ENCODE measurements at places on chromosomes 5 and 9. TPM values are rescaled to one million over a fixed set of nuclear protein-coding genes. Genes with fewer than 3 reads are reported as not detected.

Gene PBX3
- total RNA-seq: 23.8 TPM

Gene CEMIP2
- total RNA-seq: 25.5 TPM

GRCh38 chr9:7976167-7976755, 176.7 kb upstream of the DMAC1 start:
- no peak for DNase-seq

DNA sequence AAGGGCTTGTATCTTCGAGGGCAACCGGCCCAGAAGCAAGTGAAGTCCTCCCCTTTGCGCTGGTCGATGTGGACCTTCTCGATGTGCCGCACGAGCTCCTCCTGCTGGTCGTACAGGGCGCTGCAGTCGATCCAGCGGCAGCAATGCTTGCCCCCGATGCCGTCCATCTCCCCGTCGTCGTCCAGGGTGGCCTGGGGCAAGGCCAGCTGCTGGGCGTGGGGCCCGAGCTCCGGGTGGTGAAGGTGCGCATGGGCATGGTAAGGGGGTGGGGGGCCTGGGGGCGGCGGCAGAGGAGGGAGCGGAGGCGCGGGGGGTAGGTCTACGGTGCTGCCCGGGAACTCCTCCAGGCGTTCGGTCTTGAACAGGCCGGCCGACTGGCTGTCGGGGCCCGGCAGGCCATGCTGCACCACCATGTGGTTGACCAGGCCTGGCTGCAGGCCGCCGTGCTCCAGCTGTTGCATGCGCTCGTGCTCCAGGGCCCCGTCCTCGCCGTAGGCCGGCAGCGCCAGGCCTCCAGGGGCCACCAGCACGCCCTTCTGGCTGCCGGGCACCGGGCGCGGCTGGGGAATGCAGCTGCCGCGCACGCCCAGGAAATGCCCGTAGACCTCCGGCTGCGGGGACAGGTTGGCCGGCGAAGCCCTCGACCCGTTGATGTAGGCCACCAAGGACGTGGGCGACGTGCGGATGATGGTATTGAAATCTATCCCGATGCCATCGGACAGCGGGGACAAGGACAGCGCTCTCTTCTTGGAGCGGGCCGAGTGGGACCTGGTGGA, 181.8 kb downstream of the GLIS3 start:
- peak; percentile 42 for DNase-seq

DNA sequence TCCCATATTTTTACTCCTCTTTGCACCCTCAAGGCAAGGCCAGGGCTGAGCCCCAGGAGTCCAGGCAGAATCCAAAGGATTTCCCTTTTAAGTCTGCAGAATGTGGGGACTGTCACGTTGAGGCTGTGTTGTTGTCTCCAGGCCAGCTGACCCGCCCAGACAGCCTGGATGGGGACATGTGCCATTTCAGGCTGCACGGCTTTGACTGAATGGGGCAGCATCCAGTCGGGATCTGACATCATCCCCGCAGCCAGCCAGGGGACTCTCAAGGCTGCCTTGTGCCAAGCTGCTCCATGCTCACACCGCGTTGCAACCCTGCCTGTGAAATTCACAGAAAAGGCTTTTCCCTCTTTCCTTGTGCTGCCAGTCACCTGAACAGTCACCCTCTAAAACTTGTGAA, 2.2 kb upstream of the ZNF366 start:
- no peak for DNase-seq

DNA sequence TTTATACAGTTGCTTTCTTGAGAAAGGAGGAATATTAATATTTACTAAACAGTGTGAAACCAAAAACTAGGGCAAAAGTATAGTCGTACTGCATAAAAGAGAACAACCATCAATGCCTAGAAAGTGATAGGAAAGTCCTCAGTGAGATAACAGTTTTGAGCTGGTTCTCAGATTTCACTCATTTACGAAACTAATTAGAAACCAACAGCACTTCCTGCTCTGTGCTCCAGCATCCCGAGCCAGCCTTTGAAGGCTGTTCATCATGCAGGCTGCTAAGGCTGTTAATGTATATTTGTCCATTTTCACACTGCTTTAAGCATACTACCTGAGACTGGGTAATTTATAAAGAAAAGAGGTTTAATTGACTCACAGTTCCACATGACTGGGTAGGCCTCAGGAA, 2039.9 kb downstream of the EFNA5 start:
- DNase-seq: no peak

DNA sequence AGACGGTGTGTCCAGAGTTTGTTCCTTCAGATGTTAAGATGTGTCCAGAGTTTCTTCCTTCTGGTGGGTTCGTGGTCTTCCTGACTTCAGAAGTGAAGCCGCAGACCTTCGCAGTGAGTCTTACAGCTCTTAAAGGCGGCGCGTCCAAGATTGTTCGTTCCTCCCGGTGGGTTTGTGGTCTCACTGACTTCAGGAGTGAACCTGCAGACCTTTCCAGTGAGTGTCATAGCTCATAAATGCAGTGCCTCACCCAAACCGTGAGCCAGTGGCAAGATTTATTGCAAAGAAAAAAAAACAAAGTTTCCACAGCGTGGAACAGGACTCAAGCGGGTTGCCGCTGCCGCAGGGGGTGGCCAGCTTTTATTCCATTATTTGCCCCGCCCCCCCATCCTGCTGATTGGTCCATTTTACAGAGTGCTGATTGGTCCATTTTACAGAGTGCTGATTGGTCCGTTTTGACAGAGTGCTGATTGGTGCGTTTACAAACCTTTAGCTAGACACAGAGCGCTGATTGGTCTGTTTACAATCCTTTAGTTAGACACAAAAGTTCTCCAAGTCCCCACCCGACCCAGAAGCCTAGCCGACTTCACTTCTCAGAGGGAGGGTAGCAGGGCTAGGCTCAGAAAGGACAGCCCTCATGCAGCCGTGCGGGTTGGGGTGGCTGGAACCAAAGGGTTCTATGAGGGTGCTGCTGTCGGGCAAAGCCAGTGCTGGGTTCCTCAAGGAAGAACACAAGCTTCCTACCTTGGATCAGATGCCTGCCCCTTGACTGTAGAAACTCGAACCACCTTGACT, 9.1 kb upstream of the RNF130 start:
- DNase-seq: no peak

- DNase-seq: no peak
Observed at GRCh38 chr5:73690015-73690414, 64.0 kb downstream of the ARHGEF28 start.

Gene CTXN3
- not detected for total RNA-seq

DNA sequence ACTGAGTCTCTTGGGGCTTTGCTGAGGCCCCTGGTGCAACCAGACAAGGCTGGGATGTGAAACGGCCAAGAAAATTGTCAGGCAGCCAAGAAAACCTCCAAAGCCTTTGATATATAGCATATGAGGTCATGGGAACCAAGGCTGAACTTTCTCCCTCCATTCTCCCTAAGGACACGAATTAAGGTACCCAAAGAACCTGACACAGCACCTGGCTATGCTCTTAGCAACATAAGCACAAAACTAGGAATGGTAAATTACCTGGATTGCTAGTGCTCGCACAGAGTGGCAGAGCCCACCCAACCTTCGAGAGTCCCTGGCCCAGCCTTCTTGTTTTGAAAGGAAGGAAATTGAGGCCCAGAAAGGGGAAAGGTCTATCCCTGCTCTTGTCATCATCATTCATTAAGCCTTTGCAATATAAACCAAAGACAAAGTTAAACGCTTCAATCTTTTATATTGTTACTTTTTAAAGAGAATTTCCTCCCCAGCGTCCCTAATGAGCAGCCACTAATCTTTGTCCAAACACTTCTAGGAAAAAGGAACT, 220.0 kb upstream of the NR4A3 start:
- DNase-seq: no peak

DNA sequence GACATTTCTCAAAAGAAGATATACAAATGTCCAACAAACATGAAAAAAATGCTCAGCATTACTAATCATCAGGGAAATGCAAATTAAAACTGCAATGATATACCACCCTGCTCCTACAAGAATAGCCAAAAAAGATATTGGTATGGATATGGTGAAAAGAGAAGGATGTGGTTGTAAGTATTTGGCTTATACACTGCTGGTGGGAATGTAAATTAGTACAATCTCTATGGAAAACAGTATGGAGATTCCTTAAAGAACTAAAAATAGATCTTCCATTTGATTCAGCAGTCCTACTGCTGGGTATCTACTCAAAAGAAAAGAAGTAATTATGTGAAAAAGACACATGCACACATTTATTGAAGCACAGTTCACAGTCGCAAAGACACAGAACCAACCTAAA, 67.6 kb upstream of the RUSC2 start:
- DNase-seq: no peak

- DNase-seq: no peak
Observed at GRCh38 chr5:10059556-10059955, 190.1 kb downstream of the ATPSCKMT start.

Gene PLAC8L1
- total RNA-seq: 0.37 TPM

DNA sequence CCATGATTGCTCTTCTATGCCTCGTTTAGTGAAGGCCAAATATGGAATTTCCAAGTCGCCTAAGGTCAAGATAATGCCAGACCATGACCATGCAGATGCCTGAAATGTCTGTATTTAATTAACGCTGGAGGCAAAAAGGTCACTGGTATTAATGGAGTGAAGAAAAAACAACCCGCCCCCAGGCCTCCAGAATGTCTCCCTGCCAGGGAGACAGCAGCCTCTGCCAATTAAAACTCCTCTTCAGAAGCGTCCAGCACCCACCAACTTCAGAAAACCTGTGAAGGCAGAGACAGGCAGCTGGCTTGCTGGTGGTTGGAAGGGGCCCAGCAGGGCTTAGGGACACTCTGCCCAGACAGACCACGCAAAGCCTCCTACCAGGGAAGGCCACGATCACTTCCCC, 94.4 kb downstream of the VAV2 start:
- DNase-seq: no peak

- peak; percentile 50 for DNase-seq
Observed at GRCh38 chr5:136080483-136081216, 51.9 kb downstream of the TGFBI start.

DNA sequence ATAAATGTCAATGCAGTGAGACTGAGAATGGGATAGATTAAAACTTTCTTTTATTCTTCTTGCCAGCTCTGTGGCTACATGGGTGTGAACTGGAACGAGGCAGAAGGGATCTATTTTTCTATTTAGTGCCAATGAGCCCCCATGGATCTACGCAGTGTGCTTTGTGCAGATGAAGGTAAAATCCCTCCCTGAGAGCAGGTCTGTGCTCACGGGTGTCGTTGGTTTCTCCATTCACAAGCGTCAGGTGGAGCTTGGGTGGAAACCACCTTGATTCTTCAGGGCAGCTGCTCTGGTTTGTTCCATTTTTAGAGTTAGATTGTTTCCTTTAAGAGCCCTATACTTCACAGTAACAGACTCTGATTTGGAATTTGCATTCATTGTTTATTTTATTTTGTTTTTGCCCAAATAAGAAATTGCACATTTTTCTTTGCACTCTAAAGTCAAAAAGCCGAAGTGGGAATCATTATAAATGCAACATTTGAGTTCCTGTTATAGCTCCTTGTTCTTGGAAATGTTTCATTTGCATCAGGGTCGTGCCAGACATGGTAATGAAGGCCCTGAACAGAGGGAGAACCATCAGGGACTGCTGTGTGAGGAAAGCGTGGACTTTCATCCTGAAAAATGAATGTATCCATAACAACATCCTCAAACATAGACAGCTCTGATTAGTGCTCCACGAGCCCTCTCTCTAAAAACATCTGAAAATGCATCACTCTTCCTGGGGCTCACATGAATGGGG, 31.1 kb upstream of the BICD2 start:
- DNase-seq: no peak

Gene GMCL2
- total RNA-seq: not detected

- no peak for DNase-seq
Observed at GRCh38 chr5:141199359-141200235, at the start of gene PCDHB11. Gene PCDHB11, plus strand, starts transcription at chr5:141199627. Its CDS starts 148 bp downstream, at chr5:141199775.

DNA sequence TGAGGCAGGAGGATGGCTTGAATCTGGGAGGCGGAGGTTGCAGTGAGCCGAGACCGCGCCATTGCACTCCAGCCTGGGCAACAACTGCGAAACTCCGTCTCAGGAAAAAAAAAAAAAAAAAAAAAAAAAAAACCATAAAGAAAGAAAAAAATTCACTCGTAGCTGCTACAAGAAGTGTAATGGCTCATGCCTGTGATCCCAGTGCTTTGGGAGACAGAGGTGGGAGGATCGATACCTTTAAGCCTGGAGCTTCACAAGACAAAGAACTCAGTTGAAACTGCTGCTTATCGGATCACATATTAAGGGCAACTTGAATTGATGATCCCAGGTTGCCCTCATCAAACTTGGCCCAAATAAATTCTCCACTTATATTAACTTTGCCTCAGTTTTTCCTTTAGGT, 1.0 kb upstream of the ZCCHC7 start:
- DNase-seq: no peak

Gene ACOT12
- total RNA-seq: not detected

Gene CSF2
- 0.29 TPM for total RNA-seq

Gene HACD4
- total RNA-seq: 3.3 TPM

DNA sequence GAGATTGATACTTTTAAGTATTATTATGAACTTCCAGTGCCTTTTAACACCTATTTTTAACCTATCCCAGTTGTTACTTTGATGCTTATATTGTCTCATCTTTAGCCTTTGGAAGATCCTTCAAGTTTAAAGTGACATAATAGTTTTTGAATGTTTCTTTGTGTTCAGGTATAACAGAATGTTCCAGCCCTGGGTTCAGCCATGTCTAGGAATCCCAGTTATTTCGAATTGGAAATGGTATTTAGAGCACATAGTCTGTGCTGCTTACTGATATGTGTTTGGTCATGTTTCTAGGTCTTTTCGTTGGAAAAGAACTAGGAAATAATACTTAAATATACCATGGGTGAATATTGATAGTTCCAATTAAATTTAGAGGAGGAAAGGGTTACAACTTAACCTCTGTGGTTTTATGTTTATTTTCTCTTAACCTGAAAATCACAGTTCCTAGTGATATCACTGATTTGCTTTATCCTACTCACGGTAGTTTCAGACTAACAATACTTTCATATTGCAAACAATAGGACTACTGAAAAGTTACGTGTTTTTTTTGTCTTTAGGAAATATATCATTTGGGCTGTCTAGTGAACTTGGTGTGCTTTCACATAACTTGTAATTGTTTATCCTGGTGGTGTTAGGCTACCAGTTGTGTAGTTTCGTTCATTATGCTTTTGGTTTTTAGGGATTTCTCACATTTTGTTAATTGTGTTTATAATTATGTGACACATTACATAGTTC, 37.8 kb downstream of the UHRF2 start:
- no peak for DNase-seq

Data from activated B cell treated with CpG ODN at 0.5 μM for 24 hours (primary cell).